ENCODE measurements at places on chromosomes 13 and 19.

DNA sequence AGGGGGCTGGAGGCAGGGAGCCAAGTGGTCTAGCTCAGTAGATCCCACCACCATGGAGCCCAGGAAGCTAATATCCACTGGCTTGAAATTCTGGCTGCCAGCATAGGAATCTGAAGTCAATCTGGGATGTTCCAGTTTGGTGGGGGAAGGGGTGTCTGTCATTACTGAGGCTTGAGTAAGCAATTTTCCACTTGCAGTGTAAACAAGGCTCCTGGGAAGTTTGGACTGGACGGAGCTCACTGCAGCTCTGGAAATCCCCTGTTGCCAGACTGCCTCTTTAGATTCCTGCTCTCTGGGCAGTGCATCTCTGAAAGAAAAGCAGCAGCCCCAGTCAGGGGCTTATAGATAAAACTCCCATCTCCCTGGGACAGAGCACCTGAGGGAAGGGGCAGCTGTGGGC lies 349.2 kb upstream of the KLHL1 start:
- DNase-seq = no peak

DNA sequence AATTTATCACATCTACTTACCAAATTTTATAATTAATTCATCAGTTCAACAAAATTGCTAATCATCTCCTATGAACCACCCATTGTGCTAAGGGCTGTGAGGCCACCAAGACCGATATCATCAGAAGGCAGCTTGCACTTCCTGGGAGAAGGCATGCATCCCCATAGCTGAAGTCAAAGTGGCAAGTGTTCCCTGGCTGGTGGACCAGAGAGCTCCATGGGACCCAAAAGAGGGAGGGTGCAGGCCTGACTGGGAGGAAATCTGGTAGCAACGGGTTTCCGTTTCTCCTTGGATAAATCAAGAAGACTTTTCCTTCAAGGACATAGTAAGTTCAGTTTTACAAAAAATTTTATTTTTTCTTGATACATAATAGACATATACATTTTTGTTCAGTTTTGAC lies 325.2 kb downstream of the FGF9 start:
- no peak for DNase-seq

DNA sequence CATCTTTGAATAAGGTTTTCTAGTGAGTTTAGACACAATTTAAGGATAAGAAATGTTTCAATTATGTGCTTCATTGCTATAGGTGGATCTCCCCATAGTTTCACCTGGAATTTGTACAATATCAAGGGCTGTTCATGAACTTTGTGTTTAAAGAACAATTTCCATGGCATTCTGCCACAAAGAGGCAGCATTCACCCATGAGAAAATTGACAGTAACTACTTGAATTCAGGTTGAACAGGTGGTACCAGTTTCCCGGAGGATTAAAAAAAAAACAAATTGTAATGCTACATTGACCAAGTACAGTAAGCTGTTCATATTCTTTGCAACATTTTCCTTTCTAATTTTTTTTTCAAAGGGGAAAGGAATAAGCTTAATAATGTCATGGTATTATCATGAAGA lies 9.1 kb downstream of the SLITRK5 start:
- peak; percentile 58 for DNase-seq

GRCh38 chr19:38684078-38684861 lies 36.8 kb downstream of the ACTN4 start:
- no peak for DNase-seq

DNA sequence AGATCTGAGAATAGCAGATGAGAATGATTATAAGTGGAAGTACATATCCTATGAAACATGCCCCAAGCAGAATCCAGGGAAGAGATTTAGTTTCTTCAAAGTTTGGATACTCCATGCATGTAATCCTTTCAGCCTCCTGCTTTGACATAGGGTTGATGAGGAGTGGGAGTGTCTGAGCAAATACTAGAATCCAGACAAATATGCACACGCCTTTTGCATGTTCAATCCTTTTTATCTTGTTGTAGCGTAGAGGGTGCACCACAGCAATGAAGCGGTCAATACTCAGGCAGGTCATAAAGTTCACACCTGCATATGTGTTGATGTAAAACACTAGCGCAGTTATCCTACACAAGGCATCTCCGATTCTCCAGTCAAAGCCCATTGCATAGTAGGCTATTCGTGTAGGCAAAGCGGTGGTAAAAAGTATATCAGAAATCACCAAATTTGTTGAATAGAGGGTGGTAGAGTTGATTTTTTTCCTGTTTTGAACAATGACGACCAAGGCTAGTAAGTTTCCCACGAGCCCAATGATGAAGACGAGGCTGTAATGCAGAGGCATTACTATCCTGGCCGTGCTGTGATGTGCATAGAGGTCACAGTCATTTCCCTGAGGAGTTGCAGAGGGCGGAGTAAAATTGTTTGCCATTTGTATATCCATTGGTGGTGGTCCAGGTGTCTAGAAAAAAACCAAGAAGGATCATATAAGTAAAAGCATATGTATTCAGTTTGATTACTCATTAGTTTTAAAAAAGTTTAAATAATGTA lies 11.5 kb downstream of the GPR183 start:
- DNase-seq = no peak

GRCh38 chr13:107867701-107868661 lies 347.4 kb downstream of the LIG4 start:
- DNase-seq = peak; percentile 31

Data from NCI-H2081 treated with DMSO at 0.1 percent for 48 hours (cell line).